ENCODE measurements at places on chromosomes 5 and 9.

- no peak for DNase-seq
These were observed 277.4 kb downstream of the SLCO4C1 start for GRCh38 chr5:102018690-102019089.

GRCh38 chr9:132129535-132129934 is 32.3 kb upstream of the NTNG2 start:
- DNase-seq: no peak

DNA sequence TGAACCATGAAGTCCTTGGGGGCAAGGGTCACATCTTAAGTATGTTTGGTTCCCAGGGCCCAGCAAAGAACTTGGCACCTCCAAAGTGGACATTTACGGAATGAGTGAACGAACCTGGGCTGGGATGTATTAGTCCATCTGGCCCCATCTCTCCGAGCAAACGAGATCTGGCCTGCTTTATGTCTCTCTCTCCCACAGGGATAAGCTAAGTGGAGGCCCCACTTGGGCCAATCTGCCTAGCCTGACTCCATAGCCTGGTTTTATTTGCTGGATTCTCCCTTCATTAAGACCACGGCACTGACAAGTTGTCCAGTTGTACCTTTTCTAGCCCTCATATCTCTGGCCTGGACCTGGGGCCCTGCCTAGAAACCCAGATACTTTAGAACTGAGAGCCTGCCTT is 2.1 kb downstream of the TTLL11 start:
- no peak for DNase-seq

DNA sequence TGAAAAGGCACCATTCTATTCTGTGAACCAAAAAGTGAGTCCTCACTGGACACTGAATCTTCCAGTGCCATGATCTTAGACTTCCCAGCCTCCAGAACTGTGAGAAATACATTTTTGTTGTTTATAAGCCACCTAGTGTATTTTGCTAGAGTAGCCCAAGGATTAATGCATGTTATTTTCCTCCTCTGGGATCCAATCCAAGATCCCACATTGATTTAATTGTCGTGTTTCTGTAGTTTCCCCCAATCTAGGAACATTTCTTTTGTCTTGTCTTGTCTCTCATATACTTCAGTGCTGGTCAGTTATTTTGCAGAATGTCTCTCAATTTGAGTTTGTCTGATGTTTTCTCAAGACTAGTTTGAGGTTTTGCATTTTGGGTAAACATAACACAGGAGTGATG is 36.4 kb downstream of the GDNF start:
- DNase-seq: no peak

DNA sequence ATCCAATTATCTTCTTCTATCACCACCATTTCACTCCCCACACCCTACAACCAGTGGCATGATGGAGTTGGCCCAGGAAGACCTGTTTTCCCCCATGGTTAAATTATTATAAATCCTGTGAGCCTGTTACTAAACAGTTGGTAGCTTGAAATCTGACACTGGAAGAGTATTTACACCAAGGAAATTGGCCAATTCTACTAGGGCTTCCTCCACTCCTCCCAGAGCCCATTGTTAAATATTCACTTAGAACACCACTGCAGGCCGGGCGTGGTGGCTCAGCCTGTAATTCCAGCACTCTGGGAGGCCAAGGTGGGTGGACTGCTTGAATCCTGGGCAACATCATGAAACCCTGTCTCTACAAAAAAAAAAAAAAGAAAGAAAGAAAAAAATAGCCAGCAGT is 32.4 kb upstream of the CKS2 start:
- DNase-seq: no peak

DNA sequence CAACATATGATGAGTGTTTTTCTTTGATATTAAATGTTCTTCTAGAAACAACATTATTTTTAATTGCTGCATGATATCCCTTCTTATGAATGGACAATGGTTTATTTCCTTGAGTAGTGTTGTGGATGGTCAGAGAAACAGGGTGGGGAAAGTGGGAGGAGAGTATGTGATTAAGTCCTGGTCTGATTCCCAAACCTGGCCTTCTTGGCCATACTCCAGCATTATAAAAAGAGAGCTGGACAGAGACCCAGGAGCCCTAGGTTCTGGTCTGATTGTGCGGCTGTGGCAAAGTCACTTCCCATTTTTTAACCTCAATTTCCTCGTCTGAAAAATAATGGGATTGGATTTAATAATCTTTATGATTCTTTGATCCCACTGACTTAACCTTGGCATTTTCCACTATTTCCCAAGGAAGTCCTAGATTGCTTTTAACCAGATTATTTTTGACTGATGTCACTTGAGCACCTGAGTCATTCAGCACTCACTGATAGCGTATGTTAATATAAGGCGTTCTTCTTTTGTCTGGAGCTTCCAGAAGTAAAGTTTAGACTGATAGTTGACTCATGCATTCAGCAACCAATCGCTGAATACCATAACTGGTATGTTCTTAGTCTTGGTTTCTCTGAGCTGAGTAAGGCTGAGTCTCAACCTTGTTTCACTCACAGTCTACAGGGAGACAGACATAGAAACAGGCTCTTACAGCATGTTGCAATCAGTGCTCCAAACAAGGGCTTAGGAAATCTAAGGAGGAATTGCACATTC is 26.2 kb downstream of the OSMR start:
- peak; percentile 88 for DNase-seq

- DNase-seq: no peak
These were observed 20.8 kb downstream of the LHFPL2 start for GRCh38 chr5:78627766-78628165.

DNA sequence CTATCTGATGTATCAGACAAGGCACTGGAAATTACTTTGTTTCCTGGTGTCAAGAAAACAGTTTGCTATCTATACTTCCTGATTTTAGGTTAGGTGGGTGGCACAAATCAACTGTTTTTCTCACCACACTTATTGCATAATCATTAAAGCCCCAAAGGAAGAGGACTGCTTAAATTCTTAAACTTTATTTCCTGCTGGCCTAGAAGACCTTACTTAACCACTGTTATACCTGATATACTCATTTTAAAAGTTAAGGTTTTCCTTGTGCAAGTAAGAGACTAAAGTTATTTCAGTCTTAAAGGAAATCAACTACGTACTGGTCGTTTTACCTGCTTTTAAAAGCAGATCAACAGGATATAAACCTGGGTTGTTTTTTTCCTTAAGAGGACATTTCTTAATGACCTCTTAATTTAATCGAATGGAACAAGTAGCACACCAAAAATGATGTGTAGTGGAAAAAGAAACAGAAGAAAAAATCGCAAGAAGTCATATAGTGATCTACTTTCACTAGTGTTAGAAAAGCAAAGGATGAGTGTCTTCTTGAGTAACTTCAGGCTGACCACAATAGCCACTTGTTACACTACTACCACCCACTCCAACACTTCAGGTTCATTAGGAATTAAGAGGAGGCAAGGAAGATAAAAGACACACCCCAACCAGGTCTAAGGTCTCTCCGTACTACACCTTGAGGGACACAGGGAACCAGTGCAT is 974 bp downstream of the CLINT1 start:
- DNase-seq: no peak

GRCh38 chr9:76441551-76442322 is 17.2 kb upstream of the GCNT1 start:
- DNase-seq: no peak

DNA sequence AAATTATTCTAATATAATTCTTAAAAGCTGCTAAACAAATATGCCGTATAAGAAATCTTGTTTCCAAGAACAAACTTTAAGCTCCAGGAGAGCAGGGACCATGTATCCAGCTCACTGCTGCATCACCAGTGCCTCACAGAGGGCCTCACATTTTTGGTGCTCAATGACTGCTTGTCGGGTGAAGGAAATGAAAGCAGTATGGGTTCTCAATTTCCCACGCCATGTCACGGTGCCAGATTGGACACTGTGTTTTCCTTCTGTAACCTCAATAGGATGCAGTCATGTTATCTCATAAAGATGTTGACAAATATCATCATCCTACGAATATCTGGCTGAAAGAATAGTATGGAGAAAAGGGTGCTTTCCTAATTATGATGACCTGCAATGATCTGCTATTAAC is 64.7 kb downstream of the POU5F2 start:
- DNase-seq: no peak

- no peak for DNase-seq
These were observed 10.4 kb upstream of the FIBCD1 start for GRCh38 chr9:130949188-130950038.

GRCh38 chr9:5004481-5004880 is 19.4 kb downstream of the JAK2 start:
- no peak for DNase-seq

DNA sequence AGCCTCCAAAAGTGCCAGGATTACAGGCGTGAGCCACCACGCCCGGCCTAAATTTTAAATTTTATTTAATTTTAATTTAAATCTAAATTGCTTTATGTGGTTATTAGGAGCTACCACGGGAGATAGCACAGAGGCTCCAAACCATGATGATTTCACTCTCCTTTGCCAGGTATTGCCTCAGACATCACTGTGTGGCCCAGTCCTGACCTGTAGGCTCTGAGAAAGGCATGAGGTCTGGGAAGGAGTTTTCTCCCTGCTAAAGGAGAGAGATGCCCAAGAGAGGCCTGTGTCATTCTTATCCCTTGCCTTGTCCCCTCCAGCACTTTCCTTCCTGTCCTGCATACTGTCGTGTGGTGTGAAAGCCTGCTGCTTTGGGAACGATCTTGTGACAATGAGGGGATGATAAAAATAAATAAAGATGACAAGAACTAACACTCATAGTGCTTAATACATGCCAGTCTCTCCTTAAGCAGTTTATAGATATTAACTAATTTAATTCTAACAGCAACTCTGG is 37.0 kb upstream of the BASP1 start:
- DNase-seq: no peak

GRCh38 chr9:13480693-13481092 is 201.2 kb upstream of the MPDZ start:
- no peak for DNase-seq

DNA sequence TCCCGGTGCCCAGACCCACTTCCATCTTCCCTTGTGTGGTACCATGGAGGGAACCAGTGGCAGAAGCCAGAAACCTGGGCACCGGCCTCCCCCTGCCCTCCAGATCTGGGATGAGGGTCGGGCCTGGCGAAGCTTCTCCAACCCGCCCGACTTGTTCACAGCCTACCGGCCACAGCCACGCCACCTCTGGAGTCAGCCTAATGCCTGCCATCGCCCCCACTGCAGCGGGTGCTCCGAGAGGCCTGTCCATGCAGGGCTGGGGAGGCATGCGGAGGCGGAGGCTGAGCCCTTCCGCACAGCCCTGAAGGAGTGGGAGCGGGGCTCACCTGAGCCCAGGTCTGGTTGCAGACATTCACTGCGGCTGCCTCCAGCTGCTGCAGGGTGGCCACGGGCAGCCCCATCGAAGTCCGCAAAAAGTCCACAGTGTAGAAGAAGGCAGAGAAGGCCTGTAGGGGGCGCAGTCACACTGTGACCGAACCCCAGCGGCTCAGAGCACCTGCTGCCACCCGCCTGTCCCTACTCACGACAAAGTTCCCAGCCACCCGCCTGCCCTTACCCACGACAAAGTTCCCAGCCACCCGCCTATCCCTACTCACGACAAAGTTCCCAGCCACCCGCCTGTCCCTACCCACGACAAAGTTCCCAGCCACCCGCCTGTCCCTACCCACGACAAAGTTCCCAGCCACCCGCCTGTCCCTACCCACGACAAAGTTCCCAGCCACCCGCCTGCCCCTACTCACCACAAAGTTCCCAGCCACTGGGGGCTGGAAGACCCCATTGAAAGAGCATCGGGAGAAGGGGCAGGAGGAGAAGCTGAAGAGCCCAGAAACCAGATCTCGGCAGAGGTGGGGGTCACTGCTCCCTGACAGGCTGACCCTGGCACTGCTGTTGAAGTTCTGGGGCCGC is 3.8 kb upstream of the NPDC1 start:
- peak; percentile 70 for DNase-seq

- DNase-seq: no peak
These were observed 122.8 kb downstream of the CAMK4 start for GRCh38 chr5:111347021-111347420.

GRCh38 chr5:74357827-74358226 is 282.7 kb downstream of the ENC1 start:
- no peak for DNase-seq

DNA sequence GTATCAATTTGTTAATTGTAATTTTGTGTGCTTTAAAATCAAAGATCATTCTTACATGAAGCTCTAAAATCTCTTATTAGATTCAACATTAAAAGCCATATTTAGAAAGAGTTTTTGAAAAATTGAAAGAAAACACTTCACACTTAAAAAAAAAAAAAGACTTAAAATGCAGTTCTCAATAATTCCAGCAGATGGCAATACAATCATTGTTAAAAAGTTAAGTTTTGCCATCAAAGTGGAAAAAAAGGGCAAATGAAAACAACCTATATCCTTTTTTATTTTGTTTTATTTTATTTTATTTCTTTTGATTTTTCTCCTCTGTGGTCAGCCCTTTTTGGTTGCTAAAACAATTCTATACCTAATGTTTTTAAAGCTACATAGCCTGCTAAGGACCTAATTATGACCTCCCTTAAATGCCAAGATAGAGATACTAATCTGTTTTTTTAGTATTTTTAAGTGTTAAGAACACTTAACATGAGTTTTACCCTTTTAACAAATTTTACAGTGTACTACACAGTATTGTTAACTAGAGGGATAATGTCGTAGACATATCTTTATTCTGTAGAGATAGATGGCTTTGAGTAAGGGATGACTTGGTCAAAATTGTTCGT is 154.2 kb upstream of the DAB2 start:
- DNase-seq: no peak

- no peak for DNase-seq
These were observed 52.1 kb downstream of the SSBP2 start for GRCh38 chr5:81698813-81699212.

- no peak for DNase-seq
These were observed 24.4 kb downstream of the CTXN3 start for GRCh38 chr5:127673117-127673800.

Measured in A549 (cell line).